T follicular helper cell (primary cell): ENCODE measurements at places on chromosomes 3 and 15.

GRCh38 chr3:153357436-153357835, 195.4 kb downstream of the RAP2B start:
- DNase-seq, result no peak

- no peak for DNase-seq
Observed at GRCh38 chr3:190361791-190362190, 26.2 kb upstream of the CLDN16 start.

DNA sequence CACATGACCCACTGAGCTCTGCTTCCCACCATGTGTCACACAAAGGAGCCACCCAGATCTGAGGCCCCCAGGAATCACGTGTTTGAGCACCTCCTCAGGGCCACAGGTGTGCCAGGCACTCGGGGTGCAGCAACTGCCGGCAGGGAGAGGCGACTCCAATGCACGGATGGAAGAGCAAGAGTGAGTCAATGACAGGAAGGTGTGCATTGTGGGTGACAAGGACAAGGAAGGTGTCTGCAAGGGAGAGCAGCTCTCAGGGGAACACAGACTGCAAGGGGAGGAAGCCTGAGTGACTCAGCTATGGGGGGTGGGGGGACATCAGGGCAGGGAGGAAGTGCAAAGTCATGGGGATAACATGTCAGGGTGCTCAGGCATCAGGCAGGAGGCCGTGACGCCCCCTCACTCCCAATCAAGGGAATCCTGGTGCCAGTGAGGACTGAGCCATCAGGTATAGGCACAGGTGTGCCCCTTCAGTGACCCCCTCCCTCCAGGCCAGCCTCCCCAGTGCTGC, 67.4 kb downstream of the NUP210 start:
- DNase-seq, result no peak

DNA sequence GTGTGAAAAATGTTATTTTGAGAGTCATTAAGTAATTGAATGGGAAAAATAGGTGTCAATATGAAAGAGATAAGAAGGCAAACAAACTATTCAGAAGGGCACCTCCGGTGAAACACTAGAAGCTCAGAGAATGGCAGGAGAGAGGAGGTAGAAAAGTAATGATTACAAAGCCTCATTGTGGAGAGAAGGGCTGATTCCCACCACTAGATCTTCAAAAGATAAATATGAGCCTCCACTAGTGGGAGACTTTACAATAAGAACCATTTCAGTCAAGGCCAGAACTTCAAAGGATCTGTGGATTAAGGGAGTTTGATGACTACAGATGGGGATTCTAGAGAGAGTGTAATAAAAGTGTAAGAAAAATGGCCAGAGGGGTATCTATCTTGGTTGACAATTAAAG, 535.6 kb downstream of the NLGN1 start:
- DNase-seq, result no peak

DNA sequence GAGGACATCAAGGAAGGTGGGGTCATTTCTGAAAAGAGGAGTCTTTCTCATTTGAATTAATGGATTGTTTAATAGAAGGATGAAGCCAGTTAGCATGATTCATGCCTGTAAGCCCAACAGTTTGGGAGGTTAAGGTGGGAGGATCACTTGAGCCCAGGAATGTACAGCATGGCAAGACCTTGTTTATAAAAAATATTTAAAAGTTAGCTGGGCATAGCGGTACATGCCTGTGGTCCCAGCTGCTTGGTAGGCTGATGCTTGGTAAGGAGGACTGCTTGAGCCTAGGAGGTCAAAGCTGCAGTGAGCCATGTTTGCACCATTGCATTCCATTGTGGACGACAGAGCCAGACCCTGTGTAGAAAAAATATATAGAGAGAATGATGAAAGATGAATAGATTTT, 165.5 kb downstream of the ALCAM start:
- no peak for DNase-seq

DNA sequence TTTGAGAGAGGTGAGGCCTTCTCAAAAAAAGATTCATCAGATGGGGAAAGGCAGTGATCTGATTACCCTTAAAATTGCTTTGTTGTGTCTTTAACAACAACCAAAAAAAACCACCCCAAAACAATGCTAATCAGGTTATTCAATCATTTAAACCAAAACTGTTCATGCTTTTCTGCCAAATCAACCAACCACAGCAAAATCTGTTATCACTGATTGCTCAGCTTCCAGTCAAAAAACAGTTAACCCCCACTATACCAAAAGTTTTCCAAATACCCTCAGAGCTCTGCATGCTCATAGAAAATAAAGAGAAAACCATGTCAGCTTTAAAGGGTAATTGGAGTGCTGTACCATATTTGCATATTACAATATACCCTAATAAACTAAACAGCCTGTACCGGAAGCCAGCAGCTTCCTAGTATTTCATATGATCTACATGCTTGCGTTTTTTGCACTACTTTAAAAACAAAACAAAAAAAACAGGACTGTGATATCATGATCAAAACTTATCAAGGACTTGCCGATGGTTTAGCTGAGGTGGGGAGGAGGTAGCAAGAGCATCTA, 22.8 kb downstream of the SATB1 start:
- DNase-seq, result no peak

- DNase-seq, result no peak
Observed at GRCh38 chr3:45199837-45200648, 26.0 kb downstream of the TMEM158 start.

- DNase-seq, result no peak
Observed at GRCh38 chr15:96701443-96701842, 370.9 kb downstream of the NR2F2 start.

- peak; percentile 31 for DNase-seq
Observed at GRCh38 chr15:25859838-25860645, 3.1 kb downstream of the ATP10A start.

GRCh38 chr15:37595426-37595970, 338.9 kb upstream of the TMCO5A start:
- DNase-seq, result no peak

DNA sequence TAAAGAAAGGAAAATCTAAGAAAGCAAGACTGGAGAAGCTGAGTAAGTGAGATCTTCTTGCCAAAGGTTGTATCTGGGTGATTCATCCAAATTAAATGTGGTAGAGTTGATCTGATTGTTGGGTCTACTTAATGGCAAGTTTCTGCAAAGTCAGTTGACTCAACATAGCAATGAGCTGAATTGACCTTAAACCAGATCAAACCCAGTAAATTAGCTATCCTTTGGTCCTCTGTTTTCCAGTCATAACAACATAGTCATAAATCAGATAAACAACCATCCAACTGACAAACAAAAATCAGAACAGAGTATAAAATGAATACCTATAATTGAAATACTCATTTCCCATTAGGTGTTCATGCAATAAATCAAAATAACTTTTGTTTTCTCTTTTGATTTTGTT, 142.6 kb upstream of the CFAP20DC start:
- DNase-seq, result no peak

DNA sequence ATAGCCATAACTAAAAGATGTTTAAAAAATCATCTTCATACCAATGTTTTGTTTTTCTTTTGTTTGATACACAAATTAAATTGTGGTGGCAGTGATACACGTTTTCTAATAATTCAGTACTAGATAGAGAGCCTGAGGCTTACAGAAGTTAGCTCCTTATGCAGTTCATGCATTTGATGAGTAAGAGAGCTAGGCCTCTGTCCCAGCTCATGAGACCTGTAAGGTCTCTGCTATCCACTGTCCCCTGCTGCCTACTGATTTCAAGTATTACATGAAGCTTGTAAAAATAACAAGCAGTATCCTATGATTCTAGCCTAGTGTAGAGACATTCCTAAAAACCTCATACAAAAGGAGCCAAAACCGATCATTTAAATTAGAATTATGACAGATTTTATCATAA, 144.5 kb downstream of the MBNL1 start:
- DNase-seq, result no peak

DNA sequence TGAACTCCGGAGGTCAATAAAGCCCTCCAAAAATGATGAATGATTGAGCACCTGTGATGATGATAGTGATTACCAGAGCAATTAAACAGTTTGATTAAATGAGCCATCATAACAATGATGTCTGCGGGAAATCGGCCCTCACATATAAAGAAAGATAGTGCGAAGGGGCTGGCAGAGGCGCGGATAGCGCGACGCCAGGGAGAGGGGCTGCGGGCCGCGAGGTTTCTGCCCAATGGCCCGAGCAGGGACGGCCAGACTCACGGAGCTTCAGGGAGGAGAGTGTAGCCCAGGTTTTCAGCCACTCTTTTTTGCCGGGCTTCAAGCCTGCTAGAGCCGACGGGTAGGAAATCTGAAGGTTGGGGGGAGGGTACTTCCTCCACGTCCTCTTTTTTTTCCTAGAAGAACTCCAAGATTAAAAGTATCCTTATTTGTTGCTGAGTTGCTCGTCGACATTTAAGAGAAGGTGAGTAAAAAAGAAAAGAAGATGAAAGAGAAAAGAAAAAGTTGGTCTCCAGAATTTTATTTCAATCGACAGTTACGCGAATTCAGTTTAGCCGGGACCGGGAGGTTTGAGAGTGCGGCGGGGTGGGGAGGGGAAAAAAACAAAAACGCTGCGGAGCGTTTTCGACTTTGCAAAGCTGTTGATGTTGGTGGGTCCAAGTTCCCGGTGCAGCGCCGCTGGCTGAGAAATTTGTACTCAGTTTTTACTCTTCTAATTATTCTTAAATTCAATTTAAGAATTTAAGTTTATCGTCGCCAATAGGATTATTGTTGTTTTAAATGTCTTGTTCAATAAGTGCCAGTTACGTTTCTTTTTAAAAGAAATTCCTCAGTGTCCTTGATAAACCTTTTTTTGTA, 2.2 kb upstream of the MEIS2 start:
- no peak for DNase-seq

GRCh38 chr3:58178528-58179234, 32.1 kb downstream of the DNASE1L3 start:
- DNase-seq, result no peak
